Activated T-cell treated with anti-CD3 and anti-CD28 coated beads, Interleukin-2, amount 50 U/mL, for 48 hours (primary cell): ENCODE measurements at places on chromosomes 1 and 21.

DNA sequence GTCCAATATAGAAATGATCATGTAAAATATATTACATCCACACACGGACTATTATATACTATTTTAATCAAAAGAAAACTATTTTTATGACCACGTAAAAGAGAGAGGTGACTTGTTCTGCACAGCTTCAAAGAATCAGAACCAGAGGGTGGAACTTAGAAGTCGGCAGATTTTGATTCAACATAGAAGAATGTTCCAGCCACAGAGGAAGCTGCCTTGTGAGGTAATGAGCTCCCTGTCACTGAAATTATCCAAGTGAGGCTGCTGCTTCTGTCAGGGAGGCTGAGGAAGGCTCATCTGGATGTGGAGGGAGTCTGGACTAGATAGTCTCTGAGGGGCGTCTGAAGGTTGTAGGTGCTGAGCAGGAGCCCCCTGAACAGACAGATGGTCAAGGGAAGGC is 2.7 kb downstream of the PLEKHA6 start:
- DNase-seq: no peak

- no peak for DNase-seq
Measured at GRCh38 chr1:96992871-96993270, 271.3 kb downstream of the PTBP2 start.

DNA sequence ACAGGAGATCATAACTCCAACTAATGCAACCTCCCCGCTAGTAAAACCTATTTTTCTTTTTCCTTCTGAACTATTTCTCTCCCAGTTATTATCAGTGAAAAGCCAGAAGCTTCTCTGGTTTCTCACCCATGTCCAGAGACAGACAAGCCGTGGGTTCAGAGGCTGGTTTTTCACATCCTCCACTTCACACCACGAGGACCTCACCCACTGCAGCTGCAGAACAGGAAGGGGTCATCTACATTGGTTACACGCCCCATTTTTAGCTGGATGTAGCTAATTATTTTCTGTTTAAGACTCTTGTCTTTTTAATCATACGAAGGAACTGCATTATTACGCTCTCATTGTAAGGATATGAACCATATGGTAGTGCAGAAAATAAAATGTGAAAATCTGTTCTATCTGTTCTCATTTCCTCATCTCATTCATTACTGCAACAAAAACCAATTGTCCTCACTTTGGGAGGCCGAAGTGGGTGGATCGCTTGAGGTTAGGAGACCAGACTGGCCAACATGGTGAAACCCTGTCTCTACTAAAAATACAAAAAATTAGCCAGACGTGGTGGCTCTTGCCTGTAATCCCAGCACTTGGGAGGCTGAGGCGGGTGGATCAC is 39.1 kb upstream of the CLDN14 start:
- DNase-seq: no peak

- DNase-seq: no peak
Measured at GRCh38 chr1:44501047-44501890, 96.2 kb downstream of the RNF220 start.

DNA sequence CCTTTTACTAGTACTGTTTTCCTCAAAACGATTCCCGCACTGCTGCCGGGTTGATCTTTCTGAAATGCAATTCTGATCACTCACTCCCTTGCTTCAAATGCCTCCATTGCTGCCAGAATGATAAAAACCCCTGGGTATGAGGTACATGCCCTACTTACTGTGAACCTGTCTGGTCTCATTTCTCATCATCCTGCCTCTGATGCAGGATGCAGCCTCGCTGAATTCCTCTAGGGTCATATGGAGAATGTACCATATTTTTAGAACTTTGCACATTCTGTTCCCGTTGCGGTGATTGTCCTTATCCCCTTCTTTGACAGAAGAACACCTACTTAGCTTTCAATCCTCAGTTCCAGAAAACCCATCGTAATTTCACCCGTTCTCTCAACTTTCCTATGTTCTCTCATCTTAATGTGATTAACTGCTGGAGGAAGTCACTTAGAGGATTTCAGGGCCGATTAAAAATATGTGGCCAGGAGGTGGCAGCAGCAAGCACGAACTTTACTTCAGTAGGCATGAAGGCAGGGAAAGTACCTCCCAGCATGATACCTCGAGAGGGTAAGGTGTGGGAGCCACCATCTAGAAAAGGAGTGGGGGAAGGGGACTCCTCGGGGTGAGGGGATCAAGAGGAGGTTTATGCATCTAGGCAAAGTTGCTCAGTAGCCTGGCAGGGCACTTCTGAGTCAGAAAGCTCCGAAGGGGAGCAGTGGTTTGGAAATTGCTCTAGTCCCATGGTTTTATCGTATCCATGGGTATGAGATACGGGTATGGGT is 361.5 kb upstream of the ZP4 start:
- DNase-seq: peak; percentile 26

- no peak for DNase-seq
Measured at GRCh38 chr1:184836934-184837895, 82.6 kb upstream of the EDEM3 start.

DNA sequence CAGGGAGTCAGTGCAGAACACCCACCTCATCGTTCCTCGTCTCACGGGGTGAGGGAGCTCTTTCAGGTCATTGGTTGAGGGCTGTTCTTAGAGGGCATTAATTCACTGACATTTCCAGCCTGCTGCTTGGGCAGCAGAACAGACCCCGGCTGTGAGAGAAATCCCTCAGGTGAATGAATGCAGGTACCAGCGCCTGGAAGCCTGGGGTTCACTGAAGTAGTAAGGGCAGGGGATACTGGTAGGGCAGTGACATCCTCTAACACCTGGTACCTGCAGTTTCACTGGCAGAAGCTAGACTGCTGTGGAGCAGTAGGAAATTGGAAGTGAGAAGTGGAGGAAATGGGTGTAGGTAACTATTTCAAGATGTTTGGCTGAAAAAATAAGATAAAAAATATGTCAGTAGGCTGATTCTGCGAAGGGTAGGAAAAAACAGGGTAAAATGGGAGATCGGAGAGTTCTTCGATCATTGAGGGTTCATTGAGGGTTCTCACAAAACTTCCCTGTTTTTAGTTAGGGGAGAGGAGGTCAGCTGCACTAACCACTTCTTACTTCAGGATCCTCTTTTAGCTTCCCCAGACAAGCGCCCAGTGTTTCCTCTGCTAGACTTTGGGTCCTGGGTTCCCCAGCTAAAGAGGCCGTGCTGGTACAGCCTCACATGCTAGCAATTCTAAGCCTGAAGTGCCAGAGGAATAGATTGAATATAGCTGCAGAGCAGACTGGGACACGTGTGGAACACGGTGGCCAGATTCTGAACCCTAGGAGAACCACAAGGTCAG is 55.2 kb downstream of the RNF220 start:
- DNase-seq: no peak

GRCh38 chr1:119617751-119618691 is 30.0 kb downstream of the ZNF697 start:
- DNase-seq: no peak

DNA sequence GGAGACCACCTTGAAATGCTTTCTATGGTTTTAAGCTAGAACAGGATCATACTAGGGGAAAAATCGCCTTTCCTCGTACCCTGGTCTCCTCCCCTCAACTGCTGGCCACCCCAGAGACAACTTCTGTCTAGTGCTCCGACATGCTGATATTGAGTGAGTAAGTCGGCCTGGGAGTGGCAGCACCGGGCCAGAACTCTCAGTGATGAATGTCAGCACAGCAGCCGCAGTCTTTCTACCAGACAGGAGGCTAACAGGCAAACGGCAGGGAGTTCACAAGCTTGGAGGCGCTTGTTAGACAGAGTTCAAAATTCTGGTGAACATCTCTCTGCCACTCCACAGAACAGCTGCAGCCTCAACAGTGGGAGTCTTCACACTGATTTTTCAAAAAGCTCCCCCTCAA is 716.9 kb downstream of the ADGRL2 start:
- DNase-seq: no peak
